ENCODE measurements at places on chromosomes 7 and 10. TPM values are rescaled to one million over a fixed set of nuclear protein-coding genes. Genes with fewer than 3 reads are reported as not detected.

SFRP4 gene
- polyA plus RNA-seq = not detected

MYL10 gene
- not detected for polyA plus RNA-seq

OR6B1 gene
- polyA plus RNA-seq = not detected

ATRNL1 gene
- polyA plus RNA-seq = 0.14 TPM

AKR1B15 gene
- not detected for polyA plus RNA-seq

ZKSCAN5 gene
- polyA plus RNA-seq = 7.7 TPM

FFAR4 gene
- polyA plus RNA-seq = not detected

TCERG1L gene
- polyA plus RNA-seq = not detected

HHEX gene
- 32.8 TPM for polyA plus RNA-seq

TAS2R41 gene
- polyA plus RNA-seq = not detected

LRRC18 gene
- polyA plus RNA-seq = 0.26 TPM

TAS2R3 gene
- not detected for polyA plus RNA-seq

MSS51 gene
- 0.25 TPM for polyA plus RNA-seq

MRLN gene
- polyA plus RNA-seq = not detected

LRCH4 gene
- 41.4 TPM for polyA plus RNA-seq

NUTM2E gene
- polyA plus RNA-seq = 0.05 TPM

ABCC2 gene
- 0.10 TPM for polyA plus RNA-seq

KLF14 gene
- polyA plus RNA-seq = not detected

ANKRD61 gene
- 0.68 TPM for polyA plus RNA-seq

CFAP69 gene
- polyA plus RNA-seq = 1.2 TPM

MKI67 gene
- 148 TPM for polyA plus RNA-seq

TBXAS1 gene
- polyA plus RNA-seq = 12.2 TPM

NPFFR1 gene
- 0.03 TPM for polyA plus RNA-seq

VIPR2 gene
- polyA plus RNA-seq = not detected

PRSS37 gene
- polyA plus RNA-seq = not detected

NEURL1 gene
- polyA plus RNA-seq = not detected

IFIT1B gene
- polyA plus RNA-seq = not detected

ZC3HAV1 gene
- polyA plus RNA-seq = 45.9 TPM

PRKG1 gene
- polyA plus RNA-seq = not detected

NKX2-3 gene
- polyA plus RNA-seq = not detected

ARHGEF5 gene
- 8.0 TPM for polyA plus RNA-seq

HOXA11 gene
- not detected for polyA plus RNA-seq

ZNF239 gene
- polyA plus RNA-seq = 0.65 TPM

SUFU gene
- polyA plus RNA-seq = 1.8 TPM

ZNF804B gene
- polyA plus RNA-seq = not detected

ADCY1 gene
- polyA plus RNA-seq = 0.32 TPM

RPEL1 gene
- not detected for polyA plus RNA-seq

NODAL gene
- 0.09 TPM for polyA plus RNA-seq

COL26A1 gene
- not detected for polyA plus RNA-seq

RBM20 gene
- 0.05 TPM for polyA plus RNA-seq

STK32C gene
- polyA plus RNA-seq = 10.5 TPM

CYP3A5 gene
- 0.70 TPM for polyA plus RNA-seq

SEMA4G gene
- polyA plus RNA-seq = 0.63 TPM

HOXA4 gene
- polyA plus RNA-seq = not detected

ZNF775 gene
- polyA plus RNA-seq = 1.4 TPM

CYP26C1 gene
- not detected for polyA plus RNA-seq

FAM25C gene
- not detected for polyA plus RNA-seq

PAPOLB gene
- polyA plus RNA-seq = not detected

AS3MT gene
- 0.21 TPM for polyA plus RNA-seq

CRYGN gene
- polyA plus RNA-seq = not detected

NPC1L1 gene
- not detected for polyA plus RNA-seq

CPN1 gene
- not detected for polyA plus RNA-seq

NRCAM gene
- 0.62 TPM for polyA plus RNA-seq
